ENCODE measurements at places on chromosomes 1 and 21.

- peaks cover 5% of the 10 kb centered on the region for H3K36me3 ChIP-seq
- no peak for DNase-seq
- H3K4me1 ChIP-seq = no peaks in the 10 kb centered on the region
- no peak overlapping the region for H3K4me3 ChIP-seq
- no peaks in the 10 kb centered on the region for H3K27me3 ChIP-seq
These were observed 16.0 kb downstream of the ADSS2 start for GRCh38 chr1:244435562-244436205.

DNA sequence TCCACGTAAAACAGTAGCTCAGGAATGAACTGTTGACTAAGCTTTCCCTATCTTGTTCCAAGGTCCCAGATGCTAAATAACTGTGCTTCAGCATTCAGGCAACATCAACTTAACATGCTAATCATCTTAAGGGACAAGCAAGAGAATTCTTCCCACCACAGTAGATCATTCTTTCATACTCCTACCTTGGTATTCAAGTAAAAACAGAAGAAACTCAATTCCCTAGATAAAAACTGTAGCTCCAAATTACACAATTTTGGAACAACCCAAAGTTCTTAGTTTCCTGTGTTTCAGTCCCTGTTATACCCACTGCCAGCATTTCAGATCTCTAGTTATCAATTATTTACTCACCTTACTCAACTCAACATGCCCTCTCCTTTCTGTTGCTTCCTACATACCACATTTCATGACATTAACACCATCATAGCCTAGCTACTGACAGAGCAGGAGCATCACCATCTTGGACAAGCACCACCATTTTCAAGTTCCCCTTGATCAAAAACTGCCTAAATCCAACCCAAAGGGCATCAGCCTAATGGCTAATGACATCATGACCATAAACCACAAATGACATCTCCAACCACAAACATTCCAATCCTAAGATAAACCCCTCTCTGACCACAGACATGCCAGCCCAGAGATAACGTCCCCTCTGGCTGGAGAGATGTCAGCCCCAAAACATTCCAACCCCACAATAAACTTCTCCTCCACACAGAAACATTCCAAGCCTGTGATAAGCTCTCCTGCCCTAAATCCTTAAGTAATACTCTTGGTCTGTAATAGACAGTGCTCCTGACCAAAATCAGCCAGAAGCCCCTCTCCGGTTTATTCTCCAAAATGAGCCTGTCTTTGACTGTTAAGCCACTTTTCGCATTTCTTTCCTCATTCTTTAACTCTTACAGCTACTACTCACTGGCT, 191.2 kb downstream of the RERE start:
- no peaks in the 10 kb centered on the region for H3K36me3 ChIP-seq
- no peak overlapping the region for H3K27ac ChIP-seq
- no peak for DNase-seq
- H3K4me3 ChIP-seq = no peak overlapping the region

DNA sequence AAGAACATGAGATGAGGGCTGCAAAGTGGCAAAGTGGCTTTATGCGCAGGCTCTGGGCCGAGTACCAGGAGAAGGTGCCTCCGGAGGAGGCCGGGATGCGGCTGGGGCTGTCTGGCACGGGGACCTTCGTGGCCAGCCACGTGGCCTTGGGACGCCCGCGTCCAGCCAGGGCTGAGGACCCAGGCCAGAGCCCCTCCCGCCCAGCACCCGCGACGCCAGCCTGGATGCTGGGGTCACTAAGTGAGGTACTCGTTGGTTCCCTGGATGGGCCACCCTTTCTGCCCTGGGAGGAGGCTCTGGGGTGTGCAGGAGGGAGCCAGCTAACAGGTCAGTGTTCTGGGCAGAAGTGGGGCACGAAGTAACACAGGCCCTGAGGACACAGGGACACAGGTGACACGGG, 12.6 kb downstream of the SCNN1D start:
- no peak for DNase-seq
- H3K4me3 ChIP-seq = no peak overlapping the region
- H3K36me3 ChIP-seq = peaks cover 3% of the 10 kb centered on the region
- peaks cover 25% of the 10 kb centered on the region for H3K4me1 ChIP-seq
- peaks cover 18% of the 10 kb centered on the region for H3K27me3 ChIP-seq
- H3K27ac ChIP-seq = no peak overlapping the region

- no peaks in the 10 kb centered on the region for H3K36me3 ChIP-seq
- no peak for DNase-seq
- H3K4me1 ChIP-seq = no peaks in the 10 kb centered on the region
- H3K27ac ChIP-seq = no peak overlapping the region
- H3K27me3 ChIP-seq = no peaks in the 10 kb centered on the region
These were observed 658.3 kb downstream of the PTPRC start for GRCh38 chr1:199297174-199297573.

DNA sequence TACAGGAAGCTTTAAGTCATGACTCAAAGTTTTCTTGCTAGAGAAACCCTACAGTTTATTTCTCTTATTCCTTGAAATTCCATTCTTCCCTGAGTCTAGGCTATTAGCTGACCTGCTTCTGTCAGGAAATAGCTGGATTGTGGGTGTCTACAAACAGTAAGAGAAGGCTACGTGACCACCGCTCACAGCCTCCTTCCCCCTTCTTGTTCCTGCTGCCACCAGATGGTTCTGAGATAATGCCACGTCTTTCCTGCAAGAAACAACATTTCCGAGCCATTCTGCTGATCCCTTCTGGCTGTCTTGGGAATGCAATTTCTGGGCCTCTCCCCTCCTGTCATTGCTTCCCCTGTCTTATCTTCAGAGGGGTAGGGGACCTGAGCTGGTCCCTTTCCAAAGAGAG, 128.9 kb upstream of the SGIP1 start:
- no peak overlapping the region for H3K4me3 ChIP-seq
- no peaks in the 10 kb centered on the region for H3K36me3 ChIP-seq
- no peaks in the 10 kb centered on the region for H3K27me3 ChIP-seq
- no peak for DNase-seq

DNA sequence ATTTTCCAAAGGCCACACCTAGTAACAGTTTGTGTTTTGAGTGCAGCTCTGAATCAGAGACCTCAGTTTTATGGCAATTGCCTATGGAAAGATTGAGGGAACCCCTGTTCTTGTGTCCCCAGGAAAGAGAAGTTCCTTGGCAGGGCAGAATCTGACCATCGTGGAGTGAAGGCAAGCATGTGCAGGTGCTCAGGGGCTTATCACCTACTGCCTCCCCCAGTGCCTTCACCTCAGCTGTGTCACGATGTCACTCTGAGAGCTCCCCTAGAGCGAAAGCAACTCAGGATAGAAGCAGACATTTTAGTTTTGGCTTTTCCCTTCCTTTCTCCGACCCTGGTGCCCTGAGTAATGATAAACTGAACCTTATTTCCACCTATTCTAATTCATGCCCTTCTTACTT, 1.8 kb upstream of the SPRR1A start:
- no peaks in the 10 kb centered on the region for H3K36me3 ChIP-seq
- H3K27ac ChIP-seq = no peak overlapping the region
- DNase-seq = no peak

DNA sequence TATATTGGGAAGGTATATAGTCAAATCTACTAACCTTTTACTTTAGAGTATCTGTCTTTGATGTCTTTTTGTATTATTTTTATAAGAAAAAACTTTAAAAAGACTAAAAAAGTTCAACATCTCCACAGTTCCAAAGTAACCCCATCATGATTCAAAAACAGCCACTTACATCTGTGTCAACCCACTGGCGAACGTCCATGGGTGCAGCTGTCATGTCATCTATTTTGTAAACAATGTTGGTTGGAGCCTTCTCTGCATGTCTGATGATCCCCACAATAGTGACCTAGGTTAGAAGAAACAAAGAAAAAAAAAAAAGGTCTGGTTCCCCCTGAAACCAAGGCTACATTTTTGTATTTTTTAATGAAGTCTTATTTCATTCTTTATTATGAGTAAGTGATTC, 28.0 kb upstream of the SMPDL3B start:
- H3K27me3 ChIP-seq = no peaks in the 10 kb centered on the region
- H3K4me1 ChIP-seq = no peaks in the 10 kb centered on the region
- H3K4me3 ChIP-seq = no peak overlapping the region
- DNase-seq = no peak
- no peak overlapping the region for H3K27ac ChIP-seq

- H3K4me3 ChIP-seq = no peak overlapping the region
- no peak for DNase-seq
- H3K27me3 ChIP-seq = no peaks in the 10 kb centered on the region
These were observed 113.0 kb upstream of the NR5A2 start for GRCh38 chr1:199914546-199914945.

DNA sequence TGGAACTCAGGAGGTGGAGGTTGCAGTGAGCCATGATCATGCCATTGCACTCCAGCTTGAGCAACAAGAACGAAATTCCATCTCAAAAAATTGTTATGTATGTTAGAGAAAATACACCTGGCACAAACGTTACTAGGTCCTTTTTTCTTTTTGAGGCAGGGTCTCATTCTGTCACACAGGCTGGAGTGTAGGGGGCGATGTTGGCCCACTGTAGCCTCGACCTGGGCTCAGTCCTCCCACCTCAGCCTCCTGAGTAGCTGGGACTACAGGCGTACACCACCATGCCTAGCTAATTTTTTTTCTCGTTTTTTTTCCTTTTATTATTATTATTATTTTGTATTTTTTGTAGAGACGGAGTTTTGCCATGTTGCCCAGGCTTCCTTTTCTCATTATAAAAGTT, 4.4 kb downstream of the HAX1 start:
- no peak overlapping the region for H3K4me3 ChIP-seq
- H3K27ac ChIP-seq = no peak overlapping the region

DNA sequence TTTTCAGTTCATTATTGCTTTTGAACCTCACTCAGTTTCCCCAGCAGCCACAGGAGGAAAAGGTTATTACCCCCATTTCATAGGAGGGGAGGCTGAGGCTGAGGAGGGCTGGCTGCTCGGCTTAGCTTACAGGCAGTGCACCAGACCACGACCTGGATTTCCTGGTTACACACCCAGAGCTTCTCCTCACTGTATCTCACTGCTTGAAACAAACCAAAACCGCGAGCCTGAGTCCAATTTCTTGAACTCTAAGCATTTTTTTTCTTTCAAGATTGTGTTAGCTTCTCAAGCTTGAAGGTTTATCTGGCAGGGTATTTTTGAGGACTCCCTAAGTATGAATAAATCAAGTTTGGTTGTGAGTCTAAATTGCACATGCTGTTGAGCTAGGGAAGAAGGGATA, 188.9 kb upstream of the EDN2 start:
- no peak overlapping the region for H3K27ac ChIP-seq
- H3K4me3 ChIP-seq = no peak overlapping the region
- H3K36me3 ChIP-seq = no peaks in the 10 kb centered on the region
- DNase-seq = no peak

GRCh38 chr1:108897865-108898720, 21.3 kb downstream of the GPSM2 start:
- H3K27me3 ChIP-seq = no peaks in the 10 kb centered on the region
- H3K27ac ChIP-seq = no peak overlapping the region
- H3K36me3 ChIP-seq = no peaks in the 10 kb centered on the region
- H3K4me1 ChIP-seq = no peaks in the 10 kb centered on the region
- DNase-seq = no peak

DNA sequence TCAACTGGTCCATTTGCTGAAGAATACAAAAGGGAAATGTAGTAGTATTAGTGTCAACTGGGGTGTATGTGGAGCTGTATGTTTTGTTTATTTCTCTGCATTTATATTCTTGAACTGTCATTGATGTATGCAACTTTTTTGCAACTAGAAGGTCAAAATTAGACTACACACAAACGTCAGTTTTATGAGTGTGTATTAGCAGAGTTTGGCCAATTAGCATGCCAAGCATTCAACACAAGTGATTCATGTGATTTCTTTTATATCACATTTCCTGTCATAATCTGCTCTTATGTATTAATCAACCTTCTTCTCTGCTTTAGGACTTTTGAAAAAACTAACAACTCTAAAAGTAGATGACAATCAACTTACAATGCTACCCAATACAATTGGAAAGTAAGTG, 211.1 kb downstream of the LRRC40 start:
- H3K27ac ChIP-seq = no peak overlapping the region
- no peaks in the 10 kb centered on the region for H3K27me3 ChIP-seq
- no peak for DNase-seq
- H3K4me3 ChIP-seq = no peak overlapping the region
- H3K36me3 ChIP-seq = no peaks in the 10 kb centered on the region
- peaks cover 39% of the 10 kb centered on the region for H3K4me1 ChIP-seq

DNA sequence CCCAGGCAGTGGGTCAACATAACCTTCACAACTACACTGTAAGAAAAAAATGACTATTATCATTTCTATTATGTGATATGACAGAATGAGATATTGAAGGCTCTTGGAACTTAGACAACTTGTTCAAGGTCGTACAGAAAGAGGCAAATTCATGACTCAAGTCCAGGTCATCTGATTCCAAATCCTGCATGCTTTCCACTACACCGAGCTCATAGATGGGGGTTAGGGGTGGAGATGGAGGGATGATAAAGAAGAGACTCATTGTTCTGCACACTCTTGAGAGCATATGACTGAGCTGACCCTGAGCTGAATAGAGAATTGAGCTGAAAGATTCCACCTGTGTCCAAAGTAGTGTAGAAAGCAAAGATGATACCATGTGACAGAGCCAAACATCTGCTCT, 2.8 kb downstream of the FCRL6 start:
- H3K36me3 ChIP-seq = no peaks in the 10 kb centered on the region
- DNase-seq = no peak
- no peak overlapping the region for H3K27ac ChIP-seq
- peaks cover 8% of the 10 kb centered on the region for H3K4me1 ChIP-seq

- H3K4me3 ChIP-seq = peak overlapping the region; percentile 88
- H3K27me3 ChIP-seq = no peaks in the 10 kb centered on the region
- no peaks in the 10 kb centered on the region for H3K36me3 ChIP-seq
- peak overlapping the region; percentile 96 for H3K27ac ChIP-seq
These were observed 50.1 kb upstream of the ECE1 start for GRCh38 chr1:21340230-21340945.

DNA sequence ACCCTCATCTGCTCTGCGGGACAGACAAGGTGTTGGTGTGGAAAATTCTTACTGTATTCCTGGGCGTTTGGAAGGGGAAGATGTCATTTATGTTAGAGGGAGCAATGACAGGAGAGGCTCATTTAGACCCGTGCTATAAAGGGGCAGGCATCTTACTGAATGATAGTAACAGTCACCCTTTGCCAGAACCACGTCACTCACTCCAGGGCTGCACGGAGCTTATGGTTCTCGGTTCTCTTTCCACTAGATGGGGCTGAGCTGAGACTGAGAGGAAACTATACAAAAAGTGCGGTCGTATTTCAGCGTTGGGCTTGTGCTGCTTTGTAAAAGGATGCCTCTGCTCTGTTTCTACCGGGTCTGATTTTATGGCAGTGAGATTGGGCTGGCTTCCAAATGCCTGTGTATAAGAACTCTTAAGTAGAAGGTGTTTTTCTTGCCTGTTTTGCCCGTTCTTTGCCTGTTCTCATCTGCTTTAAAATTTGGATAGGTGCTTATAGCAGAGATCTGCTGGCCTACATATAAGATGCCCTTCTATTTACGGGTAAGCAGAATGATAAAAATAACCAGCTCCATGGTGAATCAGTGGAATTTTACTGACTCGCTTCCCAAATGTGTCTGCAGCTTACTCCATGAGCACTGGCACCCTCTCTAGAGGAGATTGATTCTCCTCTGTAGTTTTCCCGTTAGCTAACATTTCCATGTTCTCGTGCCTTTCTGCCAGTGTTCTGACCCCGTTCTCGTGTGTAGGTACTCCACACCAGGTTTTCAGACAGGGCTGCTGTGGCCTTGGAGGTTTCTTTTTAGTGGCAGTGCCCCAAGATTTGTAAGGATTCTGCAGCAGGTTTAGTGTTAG, 55.9 kb downstream of the MRPS6 start:
- peaks cover 10% of the 10 kb centered on the region for H3K36me3 ChIP-seq
- peaks cover 61% of the 10 kb centered on the region for H3K4me1 ChIP-seq
- H3K27ac ChIP-seq = peak overlapping the region; percentile 63

GRCh38 chr1:3722846-3723245, 29.4 kb upstream of the CCDC27 start:
- no peak for DNase-seq
- no peaks in the 10 kb centered on the region for H3K36me3 ChIP-seq
- no peaks in the 10 kb centered on the region for H3K4me1 ChIP-seq
- no peak overlapping the region for H3K27ac ChIP-seq

Measured in tibial artery (tissue), 4 donors.